ENCODE measurements at places on chromosomes 2 and 18. TPM values are rescaled to one million over a fixed set of nuclear protein-coding genes. Genes with fewer than 3 reads are reported as not detected.

Gene CYTIP
- 0.57 TPM for total RNA-seq

DNA sequence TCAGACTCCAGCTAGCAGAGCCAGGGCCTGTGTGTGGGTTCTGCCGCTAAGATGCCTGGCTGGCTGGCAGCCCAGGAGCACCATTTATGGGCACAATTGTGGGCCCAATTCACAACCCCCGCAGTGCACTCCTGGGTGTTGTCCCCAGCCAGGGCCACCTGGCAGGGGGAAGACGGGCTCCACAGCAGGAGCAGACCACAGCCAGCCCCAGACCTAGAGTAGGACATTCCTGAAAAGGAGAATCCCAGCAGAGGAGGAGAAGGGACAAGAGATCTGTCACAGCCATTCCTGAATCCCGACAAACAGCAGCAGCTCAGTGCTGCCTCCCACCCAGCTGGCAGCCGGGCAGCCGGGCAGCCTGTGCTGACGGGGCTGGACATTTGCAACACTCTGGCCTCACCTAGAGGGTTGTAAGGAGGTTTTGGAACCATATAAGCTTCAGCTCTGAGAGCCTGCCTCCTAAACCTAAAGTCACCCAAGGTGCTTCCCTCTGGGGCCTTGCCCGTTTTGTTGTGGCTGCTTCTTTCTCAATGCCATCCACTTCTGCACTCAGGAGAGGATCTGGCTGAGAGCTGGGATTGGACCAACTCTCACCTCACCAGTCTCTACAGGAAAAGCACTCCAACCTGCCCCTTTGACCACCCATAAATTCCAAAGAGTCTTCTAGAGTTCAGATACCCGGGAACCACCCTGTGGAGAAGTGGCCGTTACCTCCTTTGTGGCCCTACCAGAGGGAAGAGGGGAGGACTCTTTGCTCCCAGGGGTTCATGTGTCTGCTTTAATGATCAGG, 4.1 kb upstream of the TMEM177 start:
- 0 out of 2 replicates have a peak, but pooled peaks cover 2% of the 10 kb centered on the region for H3K27me3 ChIP-seq
- H3K4me3 ChIP-seq, result no peak overlapping the region
- H3K36me3 ChIP-seq, result peaks cover 6% of the 10 kb centered on the region
- H3K27ac ChIP-seq, result no peak overlapping the region

DNA sequence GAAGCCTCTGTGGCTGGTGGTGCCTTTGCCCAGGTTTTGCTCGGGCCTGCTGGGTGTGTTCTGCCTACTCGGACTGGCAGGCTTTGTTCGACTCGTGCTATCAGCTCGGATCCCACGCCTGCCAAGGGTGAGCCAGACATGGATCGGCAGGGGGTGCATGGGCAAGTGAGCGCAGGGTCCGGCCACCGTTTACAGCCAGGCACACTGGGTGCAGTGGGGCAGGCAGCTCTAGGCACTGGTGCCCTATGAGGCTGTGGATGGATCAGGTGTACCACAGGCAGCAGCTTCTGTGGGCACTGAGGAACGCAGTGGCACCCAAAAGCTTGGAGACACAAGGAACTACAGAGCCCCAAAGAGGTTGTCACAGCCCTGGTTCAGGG, 25.6 kb downstream of the MARCHF7 start:
- DNase-seq, result no peak
- H3K36me3 ChIP-seq, result peaks cover 26% of the 10 kb centered on the region
- no peak overlapping the region for H3K4me3 ChIP-seq
- no peaks in the 10 kb centered on the region for H3K4me1 ChIP-seq

Gene MYCN
- not detected for total RNA-seq

Gene UGT1A5
- not detected for total RNA-seq
